CD4-positive, alpha-beta T cell treated with Interleukin-4 for 1 hour (primary cell): ENCODE measurements at places on chromosomes 13 and 19.

DNA sequence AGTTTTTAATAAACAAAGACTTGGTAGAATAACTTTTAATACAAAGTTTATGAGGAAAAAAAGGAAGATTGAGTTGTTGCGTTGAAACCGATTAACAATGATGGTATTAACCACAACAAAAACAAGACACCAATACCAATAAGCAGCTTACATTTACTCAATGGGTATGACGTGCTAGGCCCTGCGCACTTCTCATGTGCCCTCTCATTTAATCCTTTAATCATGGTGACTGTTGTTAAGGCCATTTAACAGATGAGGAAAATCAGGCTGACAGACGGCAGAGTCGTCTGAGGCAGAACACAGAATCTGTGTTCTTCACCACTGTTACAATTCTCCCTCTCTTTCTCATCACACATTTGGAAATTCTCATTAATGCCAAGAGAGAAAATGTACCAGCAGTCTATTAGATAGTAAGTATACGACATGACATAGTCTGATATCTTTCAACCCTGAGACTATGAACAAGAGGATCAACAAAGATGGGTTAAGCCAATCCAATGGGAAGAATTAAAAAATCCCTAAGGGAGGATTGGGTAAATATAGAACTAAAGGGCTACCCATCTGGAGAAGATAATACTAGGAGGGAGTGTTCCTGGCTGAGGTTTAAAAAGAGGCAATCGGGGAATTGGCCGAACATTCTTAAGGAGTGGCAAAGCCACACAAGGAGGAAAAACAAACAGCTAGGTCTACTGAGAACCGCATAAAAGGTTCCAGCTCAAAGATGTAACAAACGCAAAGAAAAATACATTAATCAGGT is 54.0 kb downstream of the DOCK9 start:
- DNase-seq, result no peak

- no peak for DNase-seq
These were observed 1.3 kb downstream of the NR1H2 start for GRCh38 chr19:50377517-50377916.

DNA sequence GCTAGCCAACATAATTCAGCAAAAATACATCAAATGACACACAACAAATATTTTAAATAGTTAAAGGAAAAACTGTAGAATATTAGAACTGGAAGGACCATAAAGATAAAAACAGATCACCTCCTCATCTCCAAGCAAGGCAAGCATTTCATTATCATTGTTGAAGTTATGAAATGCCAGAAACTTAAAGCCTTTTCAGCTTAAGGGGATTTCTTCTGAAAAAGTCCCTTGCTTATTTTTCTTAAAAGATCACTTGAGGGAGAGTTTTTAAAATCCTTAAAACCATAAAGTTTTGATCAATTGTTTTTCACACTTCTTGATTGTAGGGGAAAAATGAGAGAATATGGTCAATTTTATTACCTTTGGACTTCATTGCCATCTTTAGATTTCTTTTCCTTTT is 37.4 kb downstream of the FLT1 start:
- DNase-seq, result no peak

- DNase-seq, result no peak
These were observed 2.3 kb upstream of the FBN3 start for GRCh38 chr19:8151767-8152035.
